ENCODE measurements at places on chromosomes 16 and 17.

GRCh38 chr16:77833921-77834634 lies 45.7 kb downstream of the VAT1L start:
- DNase-seq = peak; percentile 90

GRCh38 chr16:17368446-17368845 lies 102.3 kb downstream of the XYLT1 start:
- no peak for DNase-seq

DNA sequence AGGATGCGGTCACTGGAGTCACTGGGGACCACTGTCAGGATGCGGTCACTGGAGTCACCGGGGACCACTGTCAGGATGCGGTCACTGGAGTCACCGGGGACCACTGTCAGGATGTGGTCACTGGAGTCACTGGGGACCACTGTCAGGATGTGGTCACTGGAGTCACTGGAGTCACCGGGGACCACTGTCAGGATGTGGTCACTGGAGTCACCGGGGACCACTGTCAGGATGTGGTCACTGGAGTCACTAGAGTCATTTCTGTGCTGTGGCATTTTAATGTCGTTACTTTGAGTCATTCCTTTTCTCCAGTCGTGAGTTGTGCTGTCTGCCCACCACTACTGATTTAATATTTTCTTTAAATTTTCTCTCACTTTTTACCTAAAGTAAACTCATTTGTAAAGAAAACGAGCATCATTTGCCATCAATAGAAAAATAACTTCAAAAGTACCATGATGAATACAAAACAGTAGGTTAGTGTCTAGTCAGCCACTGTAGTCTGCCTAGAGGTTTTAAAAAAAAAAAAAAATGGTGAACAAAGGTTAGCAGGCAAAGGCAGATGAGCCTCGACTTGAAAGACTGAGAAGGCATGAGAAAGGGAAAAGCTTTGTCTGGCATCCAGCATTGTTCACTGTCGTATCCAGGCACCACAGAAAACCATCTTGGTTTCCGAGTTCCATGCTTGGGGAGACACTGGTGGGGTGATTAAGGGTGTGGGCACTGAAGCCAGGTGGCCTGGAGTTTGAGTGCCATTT lies 346.6 kb downstream of the SNX29 start:
- no peak for DNase-seq

DNA sequence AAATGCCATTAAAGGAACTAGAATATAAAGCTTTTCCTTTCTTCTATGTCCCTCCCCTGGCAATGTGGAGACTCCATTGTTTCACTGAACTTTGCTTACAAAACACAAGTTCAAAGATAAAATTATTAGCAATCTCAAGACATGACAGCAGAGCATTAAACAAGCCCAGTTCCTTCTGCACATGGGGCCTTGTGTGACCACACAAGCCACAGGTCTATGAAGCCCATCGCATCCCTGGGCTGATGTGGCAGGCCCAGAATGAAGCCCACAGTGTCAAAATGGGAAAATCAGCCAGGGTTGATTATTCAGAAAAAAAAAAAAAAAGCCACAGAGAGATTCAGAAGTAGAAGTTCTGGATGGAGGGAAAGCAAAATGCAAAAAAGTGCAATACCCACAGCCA lies 12.9 kb upstream of the SLC39A11 start:
- DNase-seq = no peak

GRCh38 chr17:49621946-49622529 lies 46.4 kb downstream of the NXPH3 start:
- DNase-seq = no peak

DNA sequence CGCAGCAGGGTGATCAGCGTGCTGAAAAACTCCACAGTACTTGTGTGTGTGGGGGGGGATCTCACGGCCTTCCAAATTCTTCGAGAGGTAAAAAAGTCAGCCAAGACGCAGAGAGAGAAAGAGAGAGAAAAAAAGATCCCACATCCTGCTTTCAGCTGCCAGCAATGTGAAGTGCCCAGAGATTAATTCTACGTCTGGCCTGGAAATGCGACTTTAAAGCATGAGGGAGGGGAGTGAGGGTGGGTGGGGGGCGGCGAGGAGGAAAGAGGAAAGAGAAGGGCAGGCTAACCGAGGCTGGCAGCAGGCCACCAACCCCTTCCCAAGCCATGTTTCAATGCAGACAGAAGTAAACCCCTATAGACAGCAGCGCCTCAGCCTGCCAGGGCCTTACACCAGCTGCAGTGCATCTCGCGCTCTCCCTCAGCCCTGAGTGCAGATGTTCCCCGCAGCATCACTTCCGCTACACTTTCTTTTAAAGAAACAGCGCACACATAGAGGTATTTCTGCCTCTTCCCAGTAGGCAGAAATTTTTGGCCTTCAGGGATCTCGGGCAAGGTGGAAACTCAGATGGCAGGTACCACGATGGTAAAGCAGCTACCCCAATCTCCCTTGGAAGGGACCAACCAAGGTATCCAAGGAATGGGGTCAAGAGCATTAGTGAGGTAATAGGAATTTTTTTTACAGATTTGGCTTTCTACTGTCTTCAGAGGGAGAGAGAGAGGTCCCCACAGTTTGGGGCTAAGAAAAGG lies 87.8 kb downstream of the SMG6 start:
- DNase-seq = peak; percentile 49

DNA sequence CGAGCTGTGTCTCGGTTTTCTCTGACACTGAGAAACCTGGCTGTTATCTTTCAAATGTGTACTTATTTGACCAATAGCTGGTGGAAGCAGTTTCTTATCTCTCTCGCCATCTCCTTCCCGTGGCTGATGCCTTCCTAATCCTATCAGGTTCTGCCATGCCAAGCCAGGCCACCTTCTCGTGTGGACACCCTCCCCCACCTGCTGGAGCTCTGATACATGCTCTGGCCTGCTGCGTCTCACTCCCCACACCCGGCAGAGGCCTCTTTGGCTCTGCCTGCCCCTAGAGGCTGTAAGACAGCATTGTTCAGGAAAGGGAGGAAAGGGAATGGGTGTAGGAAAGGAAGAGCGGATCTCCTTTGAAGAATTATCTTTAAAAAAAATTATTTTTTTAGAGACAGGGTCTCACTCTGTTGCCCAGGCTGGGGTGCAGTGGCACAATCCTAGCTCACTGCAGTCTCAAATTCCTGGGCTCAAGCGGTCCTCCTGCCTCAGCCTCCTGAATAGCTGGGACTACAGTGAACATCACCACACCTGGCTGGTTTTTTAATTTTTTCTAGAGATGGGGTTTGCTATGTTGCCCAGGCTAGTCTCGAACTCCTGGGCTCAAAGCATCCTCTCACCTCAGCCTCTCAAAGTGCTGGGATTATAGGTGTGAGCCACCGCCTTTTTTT lies 7.5 kb upstream of the ARMC5 start:
- peak; percentile 69 for DNase-seq

DNA sequence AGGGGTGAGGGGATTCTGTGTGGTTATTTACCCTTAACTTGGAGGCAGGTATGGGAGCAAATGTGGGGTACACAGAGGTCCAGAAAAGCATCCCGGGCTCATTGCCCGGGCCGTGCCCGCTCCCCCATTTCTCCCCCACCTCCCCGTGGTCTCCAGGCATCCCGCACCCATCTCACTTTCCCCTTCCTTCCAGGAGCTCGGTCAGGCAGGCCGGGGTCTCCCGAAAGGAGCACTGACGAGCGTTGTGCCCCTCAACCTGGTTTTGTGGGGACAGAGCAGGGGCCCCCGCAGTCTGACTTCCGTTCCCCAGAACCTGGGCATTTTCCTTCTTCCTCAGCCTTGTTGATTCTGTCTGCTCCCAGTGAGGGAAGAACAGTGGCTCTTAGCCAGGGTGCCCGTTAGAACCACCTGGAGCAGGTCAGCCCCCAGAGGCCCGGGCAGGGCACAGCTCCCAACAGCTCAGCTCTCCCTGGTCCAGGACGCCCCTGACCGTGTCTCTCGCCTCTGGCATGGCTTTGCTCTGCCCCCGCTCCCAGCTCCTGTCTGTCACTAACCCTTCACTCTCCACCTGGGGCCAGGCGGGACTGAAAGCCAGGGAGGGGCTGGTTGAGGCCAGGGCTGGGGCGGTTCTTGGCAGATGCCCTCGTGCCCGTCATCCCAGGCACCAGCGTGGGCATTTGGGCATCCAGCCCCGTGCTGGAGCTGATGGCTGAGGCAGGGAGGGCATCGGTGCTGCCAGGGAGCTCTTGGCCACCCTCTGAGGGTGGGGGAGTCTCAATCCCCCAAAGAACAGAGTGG lies 12.5 kb upstream of the NUDT16L1 start:
- DNase-seq = no peak

GRCh38 chr17:79055197-79055596 lies 19.4 kb upstream of the ENGASE start:
- DNase-seq = no peak

DNA sequence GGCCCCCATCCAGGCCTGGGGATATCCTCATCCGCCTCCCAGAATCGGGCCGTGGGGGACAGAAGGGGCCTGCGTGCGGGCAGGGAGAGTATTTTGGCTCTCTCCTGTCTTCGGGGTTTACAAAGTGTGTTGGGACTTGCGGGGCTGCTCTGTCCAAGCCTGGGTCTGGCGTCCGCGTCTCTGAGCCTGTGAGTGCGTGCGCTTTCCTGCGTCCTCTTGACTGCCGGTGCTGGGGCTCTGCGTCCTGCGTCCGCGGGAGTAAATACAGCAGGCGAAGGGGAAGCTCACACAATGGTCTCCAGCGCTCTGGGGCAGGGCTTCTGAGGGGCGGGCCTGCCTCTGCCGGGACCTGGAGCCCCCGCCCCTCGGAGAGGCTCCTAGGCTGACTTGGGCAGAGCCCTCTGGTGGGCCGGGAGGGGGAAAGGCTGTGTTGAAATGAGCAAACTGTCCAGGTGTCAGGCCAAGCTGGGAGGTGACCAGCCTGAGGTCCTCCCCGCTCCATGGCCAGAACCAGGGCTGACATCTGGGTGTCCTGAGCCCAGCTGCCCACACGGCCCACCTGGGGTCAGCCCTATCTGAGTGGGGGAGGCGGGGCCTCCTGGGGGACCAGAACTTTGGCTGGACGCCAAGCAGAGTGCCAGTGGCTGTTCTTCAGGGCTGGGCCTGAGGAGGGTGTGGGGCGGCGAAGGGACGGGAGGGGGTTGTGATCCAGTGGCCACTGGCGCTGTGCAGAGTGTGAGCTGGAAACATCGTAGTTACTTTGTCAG lies 233.6 kb downstream of the SEC14L1 start:
- DNase-seq = no peak

GRCh38 chr16:77116856-77117255 lies 74.1 kb upstream of the MON1B start:
- no peak for DNase-seq

DNA sequence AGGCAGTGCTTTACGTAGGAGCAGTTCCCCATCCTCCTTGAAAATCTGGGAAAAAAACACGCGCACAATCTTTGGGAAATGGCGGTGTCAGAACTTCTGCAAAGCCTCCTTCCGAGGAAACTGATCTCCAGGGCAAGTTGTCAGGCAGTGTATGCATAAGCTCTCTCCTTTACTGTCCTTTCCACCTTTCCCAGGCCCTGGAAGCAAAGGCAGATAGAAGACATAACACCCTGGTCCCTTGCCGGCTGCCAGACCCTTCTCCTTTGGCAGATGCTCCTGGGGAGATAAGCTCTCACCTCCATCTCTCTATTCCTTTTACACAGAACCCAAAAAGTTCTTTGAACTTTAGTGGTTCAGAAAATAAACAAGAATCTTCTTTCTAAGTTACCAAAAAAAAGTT lies 12.4 kb downstream of the TOB1 start:
- DNase-seq = no peak

GRCh38 chr16:54402270-54402669 lies 115.7 kb upstream of the IRX3 start:
- DNase-seq = peak; percentile 93

- no peak for DNase-seq
These were observed 303.8 kb downstream of the SEC14L1 start for GRCh38 chr17:77444628-77444983.
